ENCODE measurements at places on chromosomes 7 and 10.
A peak's percentile ranks its signal among the peaks of the same experiment; 100 is the strongest.

- DNase-seq: no peak
Observed at GRCh38 chr7:96657347-96658021, 52.2 kb downstream of the SEM1 start.

DNA sequence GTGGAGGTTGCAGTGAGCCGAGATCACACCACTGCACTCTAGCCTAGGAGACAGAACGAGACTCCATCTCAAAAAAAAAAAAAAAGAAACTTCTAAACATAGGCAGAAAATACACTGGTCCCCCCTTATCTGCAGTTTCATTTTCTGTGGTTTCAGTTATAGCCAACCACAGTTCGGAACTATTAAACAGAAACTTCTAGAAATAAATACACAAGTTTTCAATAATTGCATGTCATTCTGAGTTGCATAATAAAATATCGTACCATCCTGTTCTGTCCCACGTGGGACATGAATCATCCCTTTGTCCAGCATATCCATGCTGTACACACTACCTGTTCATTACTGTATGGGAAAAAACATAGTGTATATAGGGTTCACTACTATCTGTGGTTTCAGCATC lies 8.0 kb downstream of the XRCC2 start:
- no peak for DNase-seq

DNA sequence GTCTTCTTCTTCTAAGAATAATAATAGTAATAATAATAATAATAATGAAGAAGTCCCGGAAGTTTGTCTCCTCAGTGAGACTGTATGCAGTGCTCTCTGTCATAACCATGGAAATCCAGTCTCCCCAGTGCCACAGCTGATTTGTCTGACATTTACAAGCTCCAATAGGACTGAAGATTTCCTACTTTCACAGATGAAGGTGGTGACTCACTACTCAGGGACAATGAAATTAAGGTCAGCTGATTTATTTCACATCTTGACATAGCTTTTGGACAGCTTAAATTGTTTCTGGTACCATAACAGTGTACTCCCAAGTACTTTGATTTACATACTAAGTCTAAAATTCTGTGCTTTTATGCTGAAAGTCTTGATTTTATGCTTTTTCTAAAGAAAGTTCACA lies 6.9 kb downstream of the CELF2 start:
- DNase-seq: peak; percentile 36

GRCh38 chr10:93594518-93594917 lies 6.5 kb downstream of the RBP4 start:
- no peak for DNase-seq

DNA sequence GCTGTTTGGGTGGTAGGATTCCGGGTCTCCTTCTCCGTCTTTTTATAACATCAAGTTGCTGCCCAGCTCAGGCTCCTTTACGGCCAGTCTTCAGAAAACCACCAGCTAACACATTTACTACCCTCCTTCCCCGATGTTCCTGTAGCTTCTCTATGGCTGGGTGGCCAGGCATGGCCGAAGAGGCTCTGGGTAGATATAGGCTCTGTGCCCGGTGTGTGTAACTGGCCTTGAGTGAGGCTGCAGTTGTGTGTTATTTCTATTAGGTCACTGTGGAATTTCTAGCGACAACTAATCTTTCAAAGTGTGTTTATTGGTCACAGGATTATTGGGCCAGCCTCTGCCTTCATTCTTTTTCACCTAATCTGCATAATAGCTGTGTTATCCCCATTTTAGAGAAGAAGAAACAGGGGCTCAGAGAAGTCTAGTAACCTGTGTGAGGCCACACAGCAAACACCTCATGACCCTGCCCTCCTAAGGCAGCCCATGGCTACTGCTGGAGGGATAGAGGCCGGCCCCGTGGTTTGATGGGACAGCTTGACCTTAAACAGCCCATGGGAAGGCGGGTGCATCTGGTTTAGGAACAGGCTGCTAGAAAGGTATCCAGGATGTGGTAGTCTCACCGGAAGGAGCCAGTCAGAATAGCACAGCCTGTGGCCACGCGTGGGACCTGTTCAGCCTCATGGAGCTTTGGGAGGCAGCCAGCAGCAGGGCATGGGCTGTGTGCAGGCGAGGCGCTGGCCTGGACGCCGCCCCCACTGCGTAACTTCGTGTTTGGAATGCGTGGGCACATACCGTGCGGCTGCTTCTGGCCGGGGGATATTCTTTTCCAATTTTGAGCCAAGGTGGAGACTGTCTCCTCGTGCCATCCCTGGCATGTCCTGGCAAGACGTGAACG lies 29.7 kb downstream of the HTRA1 start:
- DNase-seq: peak; percentile 36

DNA sequence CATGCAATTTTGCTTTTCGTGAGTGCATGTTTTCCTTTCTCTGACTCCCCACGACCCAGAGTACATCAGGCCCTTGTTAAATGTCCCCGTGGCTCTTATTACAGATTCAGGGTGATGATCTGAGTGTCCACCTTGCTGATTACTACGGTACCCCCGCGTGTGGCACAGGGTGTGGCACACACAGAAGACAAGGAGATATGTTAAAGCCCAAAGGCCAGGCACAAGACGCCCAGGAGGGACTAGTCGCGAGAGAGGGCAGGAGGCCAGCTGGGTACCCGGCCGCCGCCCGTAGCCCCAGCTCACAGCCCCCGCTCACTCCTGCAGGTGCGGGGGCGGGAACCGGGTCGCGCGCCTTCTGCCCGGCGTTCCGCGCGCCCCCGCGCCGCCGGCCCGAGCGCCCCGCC lies 281 bp upstream of the EXOC6 start:
- DNase-seq: no peak

DNA sequence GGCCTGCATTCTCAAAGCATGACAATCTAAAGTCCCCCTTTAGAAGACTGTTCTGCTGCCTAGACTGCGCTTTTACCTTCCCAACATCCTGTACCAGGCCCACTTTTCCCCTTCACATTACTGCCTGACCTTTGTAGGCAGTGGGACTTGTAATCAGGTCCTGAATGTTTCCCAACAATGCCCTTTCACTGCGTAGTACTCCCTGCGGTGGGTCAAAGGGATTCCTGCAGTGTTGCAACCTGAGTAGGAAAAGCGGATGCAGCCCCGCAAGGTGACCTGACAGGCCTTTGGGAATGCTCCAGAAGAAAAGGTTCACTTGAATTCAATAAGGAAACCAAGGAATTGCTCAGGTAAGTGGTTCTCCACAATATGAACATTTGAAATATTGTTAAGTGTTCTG lies 4.9 kb upstream of the TCAF1 start:
- no peak for DNase-seq

GRCh38 chr10:5742116-5742515 lies 57.5 kb downstream of the TASOR2 start:
- DNase-seq: no peak

DNA sequence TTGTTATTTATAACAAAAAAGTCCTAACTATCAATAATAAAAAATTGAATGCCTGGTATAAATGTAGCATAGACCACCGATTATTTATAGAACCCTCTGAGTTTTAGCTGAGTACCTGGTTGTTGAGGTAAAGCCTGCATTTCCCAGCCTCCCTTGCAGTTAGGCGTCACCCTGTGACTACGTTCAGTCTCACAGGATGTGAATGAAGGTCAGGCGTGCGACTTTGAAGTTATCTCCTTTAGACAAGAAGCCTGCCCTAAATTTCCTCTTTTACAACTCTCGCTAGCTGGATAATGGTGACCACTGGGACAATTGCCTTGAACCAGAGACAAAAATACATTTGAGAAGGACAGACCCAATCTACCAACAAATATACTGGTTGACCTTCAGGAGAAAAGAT lies 67.5 kb upstream of the TES start:
- DNase-seq: no peak

DNA sequence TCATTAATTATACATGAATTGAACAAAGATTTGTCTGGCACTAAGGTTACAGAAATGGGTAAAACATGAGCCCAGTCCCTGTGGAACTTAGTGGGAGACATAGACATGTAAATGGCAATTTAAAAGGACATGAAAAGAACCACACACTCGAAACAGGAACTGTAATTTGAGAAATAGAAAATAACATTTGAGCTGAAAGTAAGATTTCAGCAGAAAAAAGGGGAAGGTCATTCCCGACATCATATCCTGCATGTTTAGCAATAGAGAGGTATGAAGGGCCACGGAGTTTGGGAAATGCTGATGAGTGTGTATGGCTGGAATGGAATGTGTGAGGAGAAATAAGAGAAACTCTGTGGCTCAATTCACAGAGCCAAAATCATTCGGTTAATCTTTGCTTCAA lies 175.4 kb upstream of the AHR start:
- peak; percentile 87 for DNase-seq

- no peak for DNase-seq
Observed at GRCh38 chr7:116041615-116042014, 11.1 kb upstream of the TFEC start.

DNA sequence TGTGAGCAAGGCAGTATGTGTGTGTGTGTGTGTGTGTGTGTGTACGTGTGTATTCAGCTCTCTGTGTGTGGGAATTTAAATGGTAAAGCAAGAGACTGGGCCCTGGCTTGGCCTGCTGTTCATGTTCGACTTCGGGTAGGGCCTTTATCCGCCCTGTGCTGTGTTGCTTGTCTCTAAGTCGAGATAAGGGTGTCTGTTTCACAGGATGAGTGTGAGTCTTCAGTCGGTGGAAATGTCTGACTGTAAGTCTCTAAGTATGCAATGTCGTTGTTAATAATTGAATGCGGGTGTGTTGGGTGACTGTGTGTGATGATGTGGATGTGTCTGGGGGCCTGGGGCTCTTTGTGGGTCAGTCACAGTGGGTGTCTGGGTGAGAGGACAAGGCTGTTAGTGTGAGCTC lies 34.8 kb downstream of the HIF1AN start:
- DNase-seq: no peak

DNA sequence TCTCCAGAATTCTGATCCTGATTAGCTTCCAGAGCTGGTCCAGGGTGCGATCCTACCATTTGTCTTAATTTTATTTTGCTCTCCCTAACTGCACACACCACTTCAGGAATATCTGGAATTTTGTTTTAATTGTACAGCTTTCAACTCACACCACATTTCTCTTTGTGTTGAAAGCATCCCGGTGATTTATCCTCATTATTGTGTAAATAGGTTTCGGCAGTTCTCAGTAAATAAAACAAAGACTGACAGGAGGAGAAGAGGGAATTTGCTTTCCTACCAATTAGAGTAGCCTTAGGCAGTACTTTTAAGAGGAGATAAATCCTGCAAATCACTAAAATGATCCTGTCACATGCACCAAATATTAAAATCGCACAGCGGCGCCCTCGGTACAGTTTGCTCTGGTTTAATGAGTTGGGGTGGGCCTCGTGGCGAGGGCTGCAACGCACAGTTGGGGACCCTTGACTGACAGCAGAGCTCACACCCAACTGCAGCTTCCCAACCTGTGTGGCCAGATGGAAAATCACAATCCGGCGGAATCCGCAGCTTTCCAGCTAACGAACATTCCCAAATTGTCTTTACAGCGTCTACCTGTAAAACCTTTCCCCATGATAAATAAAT lies 62.6 kb downstream of the EBF3 start:
- no peak for DNase-seq

DNA sequence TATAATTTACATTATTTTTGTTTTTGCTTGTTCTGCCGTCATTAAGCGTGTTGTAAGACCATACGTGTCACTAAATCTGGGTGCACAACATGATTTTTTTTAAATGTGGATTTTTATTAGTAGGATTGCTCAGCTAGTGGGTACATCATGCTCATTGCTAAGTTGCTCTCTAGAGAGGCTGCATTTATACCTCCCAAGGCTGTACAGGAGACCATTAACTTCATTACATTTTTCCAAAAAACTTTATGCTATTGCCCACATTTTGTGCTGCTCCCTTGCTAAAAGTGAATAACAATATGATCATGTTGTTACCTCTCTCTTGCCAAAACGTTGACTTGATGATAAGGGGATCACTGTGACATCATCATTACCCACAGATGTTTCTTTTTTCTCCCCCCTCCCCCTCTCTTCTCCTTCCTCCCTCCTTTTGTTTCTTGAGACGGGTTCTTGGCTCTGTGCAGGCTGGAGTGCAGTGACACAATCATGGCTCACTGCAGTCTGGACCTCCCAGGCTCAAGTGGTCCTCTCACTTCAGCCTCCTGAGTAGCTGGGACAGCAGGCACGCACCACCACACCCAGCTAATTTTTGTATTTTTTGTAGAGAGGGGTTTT lies 65.1 kb downstream of the BMPR1A start:
- DNase-seq: peak; percentile 21

DNA sequence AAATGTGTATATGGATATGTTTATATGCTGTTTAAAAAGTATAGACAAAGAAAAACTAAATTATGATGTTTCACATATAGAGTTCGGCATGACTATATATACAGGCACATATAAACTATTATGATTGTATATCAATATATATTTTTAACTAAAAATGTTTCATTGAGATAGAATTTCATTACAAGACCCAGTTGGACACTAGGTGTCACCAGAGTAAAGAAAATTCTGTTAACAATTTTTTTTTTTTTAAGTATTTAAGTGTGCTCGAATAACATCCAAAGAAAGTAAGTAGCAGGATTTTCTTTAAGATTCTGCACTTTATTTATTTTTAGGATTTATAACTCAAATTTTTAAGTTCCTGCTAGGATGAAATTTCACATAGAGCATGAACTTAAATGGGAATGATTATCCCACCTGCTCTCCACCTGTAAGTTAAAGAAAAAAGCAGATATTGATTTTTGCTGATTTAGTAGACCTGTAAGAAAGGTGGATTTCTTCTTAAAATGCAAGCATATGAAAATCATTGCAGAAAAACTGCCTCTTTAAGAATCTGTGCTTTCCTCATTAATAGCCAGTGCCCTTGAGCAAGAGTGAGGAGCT lies 961.5 kb downstream of the PCDH15 start:
- peak; percentile 24 for DNase-seq

- no peak for DNase-seq
Observed at GRCh38 chr10:114220281-114220680, 18.8 kb upstream of the VWA2 start.

DNA sequence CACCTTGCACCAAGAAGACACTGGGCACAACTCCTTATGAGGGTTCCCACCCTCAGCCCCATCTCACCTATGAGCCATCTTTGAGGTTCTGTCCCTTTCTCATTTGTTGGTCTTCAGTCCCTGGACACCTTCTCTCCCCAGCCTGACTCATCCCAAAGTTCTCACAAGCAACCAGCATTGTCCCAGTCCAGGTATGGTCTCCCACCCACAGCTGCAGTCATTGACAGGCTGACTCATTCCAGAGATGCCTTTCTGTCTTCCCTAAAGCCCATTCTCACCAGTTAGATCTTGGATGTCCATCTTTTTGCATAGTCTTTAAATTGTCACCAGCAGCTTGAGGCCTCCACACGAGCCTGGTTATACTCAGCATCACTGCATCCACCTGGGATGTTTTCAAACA lies 26.7 kb upstream of the BMPR1A start:
- no peak for DNase-seq

DNA sequence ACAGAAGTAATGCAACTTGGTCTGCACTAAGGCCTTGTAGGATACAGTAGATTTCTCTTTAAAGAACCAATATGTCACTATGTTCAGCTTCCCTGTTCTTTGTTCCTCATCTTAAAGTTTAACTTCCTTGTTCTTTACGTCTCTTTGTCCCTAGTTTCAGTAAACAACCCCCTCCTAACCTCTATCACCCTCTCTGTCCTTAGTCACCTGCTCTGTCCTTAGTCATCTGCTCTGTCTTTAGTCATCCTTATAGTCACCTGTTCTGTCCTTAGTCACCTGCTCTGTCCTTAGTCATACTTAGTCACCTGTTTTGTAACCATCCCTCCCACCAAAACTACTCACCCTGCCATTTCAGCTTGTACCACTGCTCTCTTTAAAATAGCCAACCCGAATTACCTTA lies 144.6 kb upstream of the TMEM106B start:
- DNase-seq: no peak

GRCh38 chr7:125606671-125607070 lies 677.0 kb upstream of the POT1 start:
- DNase-seq: no peak

GRCh38 chr10:131872011-131872826 lies 28.6 kb upstream of the PPP2R2D start:
- no peak for DNase-seq
